HS-27A (cell line): ENCODE measurements at places on chromosomes 12 and 14.

DNA sequence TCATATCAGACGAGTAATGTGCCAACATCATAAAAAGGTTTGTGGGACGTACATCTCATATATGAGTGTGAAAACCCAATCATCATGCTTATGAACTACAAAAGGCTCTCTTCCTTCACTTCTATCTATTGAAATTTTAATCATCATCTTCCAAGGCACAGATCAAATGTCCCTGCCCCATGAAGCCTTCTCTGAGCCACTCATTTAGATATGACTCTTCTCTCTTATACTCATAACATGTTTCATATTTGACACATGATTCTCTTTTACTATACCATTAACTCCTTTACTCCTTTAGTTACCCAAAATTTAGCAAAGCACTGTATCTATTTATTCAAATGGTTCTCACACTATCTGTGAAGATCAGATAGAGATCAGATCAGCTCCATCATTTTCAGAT, 22.2 kb downstream of the RALGAPA1 start:
- no peak for DNase-seq

GRCh38 chr12:49621651-49622500, 1.5 kb upstream of the PRPF40B start:
- DNase-seq: no peak

DNA sequence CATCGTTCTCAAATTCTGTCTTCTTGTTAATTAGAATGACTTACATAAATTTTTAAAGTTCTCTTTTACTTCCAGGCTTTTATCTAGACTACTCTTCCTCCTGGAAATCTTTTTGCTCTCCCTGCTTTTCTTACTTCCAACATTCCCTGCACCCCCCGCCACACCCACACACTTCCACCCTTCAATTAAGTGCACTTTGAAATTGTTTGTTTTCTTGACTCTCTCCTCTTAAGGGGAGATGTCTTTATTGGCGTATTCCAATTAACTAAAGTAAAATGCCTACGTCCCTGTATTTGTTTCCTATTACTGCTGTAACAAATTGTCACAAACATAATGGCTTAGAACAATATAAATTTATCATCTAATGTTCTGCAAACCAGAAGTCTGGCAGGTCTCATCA, 125.2 kb upstream of the KRR1 start:
- no peak for DNase-seq

DNA sequence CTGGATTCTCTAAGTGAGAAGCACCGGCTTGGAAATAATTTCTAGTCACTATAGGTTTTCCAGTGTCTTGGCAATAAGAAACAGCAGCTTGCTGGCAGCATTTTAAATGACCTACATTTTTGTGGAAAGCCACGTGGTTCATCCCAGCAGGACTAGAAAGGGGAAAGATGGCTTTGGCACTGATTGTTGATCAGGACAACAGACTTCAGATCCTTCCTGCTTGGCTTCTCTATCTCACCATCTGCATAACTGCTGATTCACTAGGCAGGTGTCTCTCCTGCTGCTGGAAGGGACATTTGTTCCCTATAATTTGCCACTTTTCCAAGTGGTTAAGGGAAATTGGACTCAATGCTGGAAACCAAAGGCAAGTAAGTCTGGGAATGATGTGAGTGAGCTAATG, 131.0 kb downstream of the TTC8 start:
- DNase-seq: no peak

GRCh38 chr14:104093366-104094055, 8.0 kb downstream of the ASPG start:
- DNase-seq: no peak

DNA sequence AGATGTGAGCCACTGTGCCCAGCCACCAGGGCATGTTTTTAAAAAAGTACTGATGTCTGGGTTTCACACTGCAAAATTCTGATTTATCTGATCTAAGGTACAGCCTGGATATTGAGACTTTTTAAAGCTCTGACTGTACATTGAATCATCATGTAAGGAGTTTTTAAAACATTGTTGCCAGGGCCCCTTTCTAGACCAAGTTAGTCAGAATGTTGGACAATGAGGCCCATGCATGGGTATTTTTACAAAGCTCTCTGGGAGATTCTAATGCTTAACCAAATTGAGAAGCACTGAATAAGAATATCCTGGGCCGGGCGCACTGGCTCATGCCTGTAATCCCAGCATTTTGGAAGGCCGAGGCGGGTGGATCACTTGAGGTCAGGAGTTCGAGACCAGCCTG, 16.7 kb downstream of the TMEM19 start:
- DNase-seq: no peak

DNA sequence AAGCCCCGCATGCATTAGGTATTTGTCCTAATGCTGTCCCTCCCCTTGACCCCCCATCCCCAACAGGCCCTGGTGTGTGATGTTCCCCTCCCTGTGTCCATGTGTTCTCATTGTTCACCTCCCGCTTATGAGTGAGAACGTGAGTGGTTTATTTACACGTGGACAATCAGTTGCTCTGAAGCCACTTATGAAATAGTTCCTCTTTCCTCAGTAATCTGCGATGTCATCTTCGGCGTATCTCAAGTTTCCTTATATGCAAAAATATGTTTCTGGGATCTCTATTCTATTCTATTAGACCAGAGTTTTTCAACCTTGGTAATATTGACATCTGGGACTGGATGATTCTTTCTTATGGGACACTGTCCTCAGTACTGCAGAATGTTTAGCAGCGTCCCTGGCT, 56.0 kb upstream of the DCD start:
- DNase-seq: no peak

DNA sequence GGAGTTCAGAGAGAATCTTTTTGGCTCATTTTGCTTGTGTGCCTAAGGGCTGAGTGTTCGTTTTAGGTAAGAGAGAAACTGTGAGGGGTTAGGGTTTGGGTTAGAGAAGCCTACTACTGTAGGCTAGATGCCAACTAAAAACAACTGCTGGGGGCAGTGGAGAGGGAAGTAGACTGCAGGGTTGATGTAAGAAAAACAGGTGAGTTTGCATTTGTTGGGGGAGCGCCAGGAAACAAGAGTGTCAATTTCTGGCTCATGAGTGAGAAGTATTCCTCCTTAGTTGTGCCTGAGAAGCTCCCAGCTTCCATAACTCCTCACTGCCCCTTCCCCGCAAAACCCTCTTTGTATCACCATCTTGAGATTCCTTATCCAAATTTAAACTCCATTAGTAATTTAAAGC, 92.3 kb downstream of the DERA start:
- DNase-seq: no peak

- DNase-seq: no peak
Measured at GRCh38 chr12:130127532-130127911, 34.7 kb upstream of the FZD10 start.
